Midbrain (tissue), 1 donor: ENCODE measurements at places on chromosomes 1 and 21.
A peak's percentile ranks its signal among the peaks of the same experiment; 100 is the strongest.

GRCh38 chr1:31627930-31628559 is 10.6 kb downstream of the HCRTR1 start:
- peak; percentile 36 for DNase-seq

DNA sequence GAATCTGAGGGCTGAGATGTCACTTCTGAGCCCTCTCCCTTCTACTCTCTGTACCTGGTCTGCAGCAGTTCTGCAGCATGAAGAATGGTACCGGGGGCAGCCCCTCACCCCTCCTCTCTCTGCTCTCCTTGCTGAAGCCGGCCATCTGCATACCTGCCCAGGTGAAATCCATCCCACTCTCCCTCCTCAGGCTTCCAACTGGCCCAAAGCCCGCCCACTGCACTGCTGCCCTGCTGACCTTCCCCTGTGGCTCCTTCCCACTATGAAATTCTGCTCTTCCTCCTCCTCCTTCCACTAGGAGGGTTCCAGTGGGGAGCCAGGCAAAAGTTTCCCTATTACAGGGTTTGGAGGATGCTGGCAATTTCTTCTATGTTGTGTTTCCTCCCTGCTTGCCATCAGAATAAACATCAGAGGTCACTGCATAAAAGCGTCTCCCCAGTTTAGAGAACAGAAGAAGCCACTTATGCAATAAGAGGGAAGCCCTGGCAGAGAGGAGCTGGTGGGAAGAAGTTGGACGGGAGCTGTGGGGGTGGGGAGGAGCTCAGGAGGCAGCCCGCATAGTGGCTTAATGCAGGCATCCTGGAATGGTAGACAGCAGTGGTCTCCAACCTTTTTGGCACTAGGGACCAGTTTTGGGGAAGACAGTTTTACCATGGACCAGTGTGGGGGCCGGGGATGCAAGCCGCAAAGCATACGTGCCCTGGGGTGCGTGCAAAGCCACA is 30.3 kb downstream of the TMCO4 start:
- no peak for DNase-seq

DNA sequence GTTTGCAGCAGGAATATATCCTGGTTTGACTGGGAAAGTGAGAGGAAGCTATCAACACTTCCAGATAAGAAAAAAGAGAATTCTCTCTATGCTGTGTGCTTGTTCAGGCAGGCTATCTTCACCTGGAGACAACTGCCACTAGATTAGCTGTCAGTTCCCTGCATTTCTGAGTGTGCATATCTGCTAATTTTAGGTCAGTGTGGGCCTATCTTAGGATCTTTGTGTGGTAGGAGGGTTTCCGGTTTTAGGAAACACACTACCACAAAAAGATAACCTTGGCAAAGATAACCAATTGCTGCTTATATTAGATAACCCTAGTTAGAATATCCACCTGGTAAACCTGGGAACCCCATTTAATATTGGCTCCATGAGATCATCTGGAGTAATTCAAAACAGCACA is 22.5 kb upstream of the GBP5 start:
- DNase-seq = no peak

DNA sequence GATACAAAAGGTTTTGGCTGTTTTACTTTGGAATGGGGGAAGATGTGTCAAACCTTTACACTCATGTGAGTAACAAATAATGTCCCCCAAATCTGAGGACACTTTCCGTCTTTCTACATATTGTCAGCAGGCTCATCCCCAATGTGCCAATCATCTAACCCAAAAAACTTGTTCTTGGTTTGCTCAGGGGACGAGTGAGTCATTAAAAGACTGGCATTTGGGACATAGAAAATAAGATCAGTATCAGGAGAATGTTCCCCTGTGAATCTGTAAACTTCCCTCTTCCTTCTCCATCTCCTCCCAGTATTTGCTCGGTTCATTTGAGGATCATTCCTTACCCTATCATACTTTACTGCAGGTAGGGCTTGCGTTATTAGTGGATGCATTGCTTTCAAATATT is 194.1 kb upstream of the RUNX1 start:
- no peak for DNase-seq

DNA sequence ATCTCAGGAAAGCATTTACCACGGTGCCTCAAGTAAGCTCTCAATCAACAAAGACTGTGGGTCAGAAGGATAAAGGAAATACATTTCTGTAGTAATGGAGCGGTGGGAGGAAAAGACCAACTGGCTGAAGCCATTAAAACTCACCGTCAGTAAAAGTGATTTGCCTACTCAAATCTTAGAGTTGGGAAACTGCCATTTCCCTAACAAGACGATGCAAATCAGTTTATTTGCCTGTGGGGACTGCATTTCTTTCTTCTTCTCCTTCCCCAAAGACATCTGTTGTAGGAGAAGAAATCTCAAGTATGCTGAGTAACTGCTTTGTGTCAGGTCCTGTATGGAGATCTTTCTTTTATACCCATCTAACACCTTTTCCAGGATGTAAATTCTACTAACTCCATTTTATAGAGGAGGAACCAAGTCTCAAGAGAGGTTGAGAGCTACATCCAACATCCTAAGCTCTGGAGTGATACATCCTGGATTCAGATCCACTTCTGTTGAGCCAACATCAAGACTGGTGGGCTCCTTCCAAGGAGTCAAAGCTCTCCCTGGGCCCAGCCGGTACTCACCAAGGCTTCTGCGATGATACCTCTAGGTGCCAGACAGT is 219.3 kb upstream of the FGGY start:
- DNase-seq = no peak

DNA sequence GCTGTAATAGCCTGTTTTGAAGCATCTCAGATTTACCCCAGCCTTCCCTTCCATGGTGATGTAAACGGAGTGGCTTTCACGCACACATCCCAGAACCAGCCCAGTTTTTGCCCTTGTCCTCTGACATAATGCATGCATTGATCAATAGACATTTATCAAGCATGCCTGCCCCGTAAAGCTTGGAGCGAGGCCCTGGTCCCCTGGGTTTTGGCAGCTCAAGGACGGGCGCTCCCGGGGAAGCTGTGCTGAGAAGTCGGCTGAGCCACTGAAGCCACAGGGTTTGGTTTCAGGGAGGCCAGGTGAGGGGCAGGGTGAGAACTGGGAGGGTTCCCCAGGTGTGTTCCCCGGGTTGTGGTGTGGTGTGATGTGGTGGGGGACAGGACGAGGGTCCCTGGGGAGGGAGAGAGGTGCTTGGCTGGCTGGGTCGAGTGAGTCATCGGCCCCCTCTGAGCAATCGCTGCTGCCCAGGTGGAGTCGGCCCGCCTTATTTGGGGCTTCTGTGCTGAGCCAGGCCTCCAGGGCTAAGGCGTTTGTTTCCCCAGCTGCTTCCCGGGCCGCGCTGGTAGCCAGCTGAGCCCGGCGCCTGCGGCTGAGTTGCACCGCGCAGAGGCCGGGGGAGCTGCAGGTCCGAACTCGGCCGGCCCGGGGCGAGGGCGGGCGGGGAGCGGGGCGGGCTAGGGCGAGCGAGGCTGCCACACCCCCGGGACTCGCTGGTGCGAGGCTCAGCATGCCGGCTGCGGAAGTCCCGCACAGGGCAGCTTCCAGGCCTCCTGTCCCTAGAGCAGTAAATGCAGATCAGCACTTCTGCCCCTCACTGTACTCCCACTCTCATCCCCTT is 23.6 kb downstream of the ATP2B4 start:
- no peak for DNase-seq

- DNase-seq = no peak
These were observed 4.1 kb downstream of the TEX38 start for GRCh38 chr1:46675549-46676314.

DNA sequence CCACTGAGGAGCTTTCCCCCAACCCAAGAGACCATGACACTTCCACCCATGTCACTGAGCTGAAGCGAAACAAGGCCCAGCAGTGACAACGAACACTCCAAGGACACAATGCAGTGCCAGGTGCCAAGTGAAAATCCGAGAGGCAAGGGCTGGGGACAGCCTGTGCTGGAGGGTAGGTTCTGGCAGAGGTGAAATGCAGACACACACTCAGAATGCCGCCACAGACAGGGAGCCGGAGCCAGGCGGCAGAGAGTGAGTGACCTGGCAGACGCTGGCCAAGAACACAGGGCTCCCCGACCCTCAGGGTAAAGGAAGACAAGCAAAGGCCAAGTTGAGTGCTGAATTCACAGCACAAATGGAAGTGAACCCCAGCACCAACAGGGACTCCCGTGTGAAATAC is 78.9 kb downstream of the CD46 start:
- DNase-seq = peak; percentile 19

DNA sequence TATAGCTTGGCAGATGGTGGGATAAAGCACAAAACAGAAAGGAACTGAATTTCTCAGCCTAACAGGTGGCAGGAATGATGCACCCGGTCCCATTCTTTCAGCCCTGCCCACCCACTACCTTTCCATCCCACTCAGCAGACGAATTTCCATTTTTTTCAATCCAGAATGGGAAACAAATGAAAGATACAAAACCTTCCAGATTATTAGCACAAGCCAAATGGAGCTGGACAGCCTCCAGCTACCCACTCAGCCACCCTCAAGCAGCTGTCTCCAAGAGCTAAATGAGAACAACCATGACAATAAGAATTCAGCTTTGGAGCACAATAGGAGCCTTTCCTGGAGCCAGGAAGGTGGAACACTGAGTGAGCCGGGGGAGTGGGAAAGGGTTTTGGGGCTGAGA is 96.3 kb upstream of the ST6GALNAC5 start:
- no peak for DNase-seq

- DNase-seq = no peak
These were observed 16.9 kb upstream of the PWP2 start for GRCh38 chr21:44090325-44090724.

- no peak for DNase-seq
These were observed 5.9 kb upstream of the TTC22 start for GRCh38 chr1:54806931-54807611.

DNA sequence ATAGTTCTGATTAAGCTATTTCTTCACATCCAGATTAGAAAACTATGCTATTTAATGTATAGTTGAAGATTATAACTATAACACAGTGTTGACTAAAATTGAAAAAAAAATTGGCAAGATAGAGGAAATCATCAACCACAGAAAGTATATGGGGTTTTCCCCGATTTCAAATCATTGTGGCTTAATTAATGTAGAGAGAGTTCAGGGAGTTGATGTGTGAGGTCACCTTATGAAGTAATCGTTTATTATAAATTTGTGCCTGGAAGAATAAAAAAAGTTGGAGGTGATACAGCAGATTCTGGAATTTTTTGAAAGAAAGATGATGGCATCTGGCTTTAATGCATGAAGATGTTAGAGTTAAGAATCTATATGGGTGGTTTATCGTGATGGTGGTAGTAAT is 84.3 kb downstream of the PTGS2 start:
- DNase-seq = no peak

GRCh38 chr21:43719748-43720538 is 1.0 kb downstream of the PDXK start:
- no peak for DNase-seq

DNA sequence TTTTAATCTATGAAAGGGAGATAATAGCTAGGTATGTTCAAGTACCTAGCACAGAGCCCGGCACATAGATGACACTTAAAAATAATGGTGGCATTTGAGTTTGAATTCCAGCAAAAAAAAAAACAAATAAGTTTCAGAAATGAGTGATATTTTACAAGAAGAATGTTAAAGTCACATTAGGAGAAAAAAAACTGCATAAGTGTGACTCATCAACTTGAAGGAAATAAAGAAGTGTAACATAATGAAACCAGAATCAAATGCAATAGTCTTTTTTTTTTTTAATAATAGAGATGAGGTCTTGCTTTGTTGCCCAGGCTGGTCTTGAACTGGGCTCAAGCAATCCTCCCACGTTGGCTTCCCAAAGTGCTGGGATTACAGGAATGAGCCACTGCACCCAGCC is 17.1 kb downstream of the DNASE2B start:
- DNase-seq = no peak

- no peak for DNase-seq
These were observed 39.1 kb upstream of the ADAM30 start for GRCh38 chr1:119935373-119935772.

- DNase-seq = no peak
These were observed 16.1 kb downstream of the BTG2 start for GRCh38 chr1:203321273-203322052.

DNA sequence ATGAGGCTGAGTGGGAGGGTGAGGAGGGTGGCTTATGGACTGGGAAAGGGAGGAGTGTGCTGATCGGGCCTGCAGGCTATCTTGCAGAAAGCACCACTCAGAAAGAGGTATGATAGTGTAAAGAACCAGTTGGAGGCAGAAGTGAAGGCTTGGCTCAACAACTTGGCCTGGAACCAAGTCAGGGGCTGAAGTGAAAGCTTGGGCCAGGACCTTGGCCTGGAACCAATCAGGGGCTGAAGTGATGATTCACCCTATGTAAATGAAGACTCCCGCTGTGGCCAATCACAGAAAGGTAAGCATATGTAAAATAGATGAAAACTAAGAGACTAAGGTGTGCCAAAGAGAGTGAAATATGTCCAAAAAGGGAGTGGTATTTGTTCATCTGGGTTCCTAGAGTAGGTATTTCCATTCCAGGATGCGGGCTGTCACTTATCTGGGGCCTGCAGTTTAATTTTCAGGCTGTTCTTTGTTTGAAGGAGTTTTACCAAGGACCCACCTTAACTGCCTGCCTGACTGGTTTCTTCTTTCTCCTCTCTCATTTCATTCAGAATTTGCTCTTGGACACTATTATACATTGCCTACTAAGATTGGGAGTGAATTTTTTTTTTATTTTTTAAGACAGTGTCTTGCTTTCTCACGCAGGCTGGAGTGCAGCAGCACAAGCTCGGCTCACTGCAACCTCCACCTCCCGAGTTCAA is 5.1 kb upstream of the RFX5 start:
- DNase-seq = no peak

DNA sequence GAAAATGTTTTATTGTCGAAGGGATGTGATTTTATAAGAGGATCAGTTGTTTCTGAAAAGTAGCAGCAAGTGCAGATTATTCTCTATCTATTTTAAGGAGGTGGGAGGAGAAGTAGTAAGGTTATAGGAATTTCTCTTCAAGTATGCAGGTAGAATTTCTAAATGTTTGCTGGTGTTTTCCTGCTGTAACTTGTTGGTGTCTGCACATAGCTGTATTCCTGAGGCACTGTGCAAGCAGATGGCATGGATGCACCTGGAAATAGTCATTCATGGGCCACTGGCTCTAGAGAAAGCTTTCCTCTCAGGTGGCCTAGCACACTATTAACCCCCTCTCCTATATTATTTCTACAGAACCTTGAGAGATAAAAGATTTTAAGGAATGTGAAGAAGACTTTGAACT is 30.3 kb upstream of the PODN start:
- DNase-seq = no peak

DNA sequence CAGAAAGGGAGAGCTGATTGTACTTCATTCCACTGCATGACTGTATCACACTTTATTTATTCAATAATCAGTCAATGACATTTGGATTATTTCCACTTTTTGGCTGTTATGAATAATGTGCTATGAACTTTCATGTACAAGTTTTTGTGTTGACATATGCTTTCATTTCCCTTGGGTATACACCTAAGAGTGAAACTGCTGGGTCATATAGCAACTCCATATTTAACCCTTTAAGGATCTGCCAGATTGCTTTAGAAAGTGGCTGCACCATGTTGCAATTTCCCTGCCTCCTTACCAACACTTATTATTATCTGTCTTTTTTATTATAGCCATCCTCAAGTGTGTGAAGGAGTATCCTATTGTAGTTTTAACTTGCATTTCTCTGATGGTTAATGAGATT is 108.8 kb upstream of the KCNK1 start:
- DNase-seq = no peak
